Tongue (tissue), 3 donors: ENCODE measurements at places on chromosomes 16 and 17. TPM values are rescaled to one million over a fixed set of nuclear protein-coding genes. Genes with fewer than 3 reads are reported as not detected.

- DNase-seq = no peak
Observed at GRCh38 chr17:21251337-21252010, 1.7 kb downstream of the NATD1 start.

DNA sequence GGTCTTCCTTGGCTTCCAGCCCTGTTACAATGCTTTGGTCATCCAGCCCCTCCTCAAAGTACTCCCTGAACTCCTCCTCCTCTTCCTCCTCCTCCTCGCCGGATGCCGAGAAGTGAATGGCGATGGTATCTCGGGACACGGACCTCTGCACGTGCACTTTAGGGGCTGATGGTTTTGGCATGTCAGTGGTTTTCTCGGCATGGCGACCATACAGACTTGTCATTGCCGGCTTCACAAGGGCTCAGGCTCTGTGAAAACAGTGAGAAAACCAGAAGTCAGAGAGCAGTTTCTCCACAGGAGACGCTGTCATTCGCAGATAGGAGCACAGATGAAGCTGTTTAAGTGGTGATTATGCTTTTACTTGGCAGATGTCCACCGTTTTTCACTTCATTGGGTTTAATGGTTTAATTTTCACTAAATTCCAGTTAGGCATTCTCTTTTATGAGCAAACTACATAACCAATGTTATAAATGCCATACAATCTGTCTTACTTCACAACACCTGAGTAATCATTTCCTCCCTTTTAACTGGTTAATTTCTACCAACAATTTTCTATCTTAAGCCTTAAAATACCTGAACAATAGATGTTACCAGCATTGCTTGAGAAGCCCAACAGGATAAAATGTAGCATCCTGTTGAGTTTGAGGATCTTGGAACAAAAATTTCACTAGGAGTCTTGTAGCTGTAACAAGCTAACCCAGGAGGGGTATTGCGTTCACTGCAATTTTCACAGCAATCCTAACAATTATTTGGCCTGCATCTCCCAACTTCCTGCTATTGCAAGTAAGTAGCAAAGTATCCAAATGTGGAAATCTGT lies 48.9 kb downstream of the TEX2 start:
- no peak for DNase-seq

GRCh38 chr17:79938336-79939093 lies 97.2 kb downstream of the TBC1D16 start:
- no peak for DNase-seq

DNA sequence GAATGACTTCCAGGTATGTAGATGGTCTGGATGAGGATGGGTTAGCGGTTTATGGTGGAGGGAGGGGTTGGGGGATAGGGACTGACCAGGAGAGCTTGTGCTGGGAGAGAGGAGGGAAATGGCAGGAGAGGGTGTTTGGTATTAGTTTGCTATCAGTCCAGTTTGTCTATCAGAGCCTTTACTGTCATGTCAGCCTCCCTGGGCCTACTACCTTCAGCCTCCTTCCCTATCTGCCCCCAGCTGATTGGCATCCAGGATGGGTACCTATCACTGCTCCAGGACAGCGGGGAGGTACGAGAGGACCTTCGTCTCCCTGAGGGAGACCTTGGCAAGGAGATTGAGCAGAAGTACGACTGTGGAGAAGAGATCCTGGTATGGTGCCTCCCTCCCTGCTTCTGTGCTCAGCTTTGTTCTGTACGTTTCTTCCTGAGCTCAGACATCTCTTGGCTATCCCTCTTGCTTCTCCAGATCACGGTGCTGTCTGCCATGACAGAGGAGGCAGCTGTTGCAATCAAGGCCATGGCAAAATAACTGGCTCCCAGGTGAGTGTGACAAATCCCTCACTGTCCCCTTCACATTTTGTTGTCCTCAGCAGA lies 3.8 kb downstream of the EIF5A start:
- DNase-seq = no peak

Gene FZD2
- 11.6 TPM for total RNA-seq

- DNase-seq = no peak
Observed at GRCh38 chr16:5616841-5617240, 519.2 kb upstream of the EEF2KMT start.

GRCh38 chr16:67399749-67400704 lies 6.7 kb upstream of the TPPP3 start:
- peak; percentile 94 for DNase-seq

GRCh38 chr17:55086635-55087058 lies 118.1 kb downstream of the STXBP4 start:
- DNase-seq = peak; percentile 15

DNA sequence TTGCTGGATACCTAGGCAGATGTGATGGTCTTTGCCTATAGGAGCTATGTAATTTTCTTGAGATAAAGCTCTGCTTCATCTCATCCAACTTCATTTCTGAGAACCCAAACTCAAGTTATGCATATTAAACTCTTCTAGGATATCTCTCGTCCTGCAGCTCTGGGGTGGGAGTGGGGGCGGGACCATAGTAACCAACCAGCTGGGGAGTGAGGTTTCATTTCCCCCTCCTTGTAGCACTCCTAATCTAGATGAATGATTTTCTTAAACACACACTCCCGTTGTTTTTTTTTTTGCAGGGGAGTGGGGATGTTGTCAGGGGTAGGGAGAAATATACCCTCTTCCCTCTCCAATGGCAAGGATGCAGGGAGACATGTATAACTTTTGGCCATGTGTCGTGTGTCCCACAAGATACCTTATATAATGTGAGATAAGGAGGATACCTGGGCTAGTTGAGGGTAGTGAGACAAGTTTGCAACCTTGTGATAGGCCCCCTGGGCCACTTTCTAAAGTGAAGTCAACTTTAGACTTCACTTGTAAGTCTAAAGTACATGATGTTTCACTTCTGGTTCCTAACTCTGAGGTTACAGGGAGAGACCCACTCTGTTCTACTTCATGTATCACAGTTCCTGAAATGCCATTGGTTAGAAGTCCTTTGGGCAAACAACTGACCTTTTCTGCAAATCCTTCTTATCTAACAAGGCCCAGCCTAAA lies 10.5 kb upstream of the HEATR6 start:
- DNase-seq = no peak

Gene CDRT15L2
- total RNA-seq = not detected

Gene RNF227
- 12.5 TPM for total RNA-seq

Gene MYH11
- total RNA-seq = 33.7 TPM

Gene CFAP97D1
- not detected for total RNA-seq

Gene GRAP
- 8.1 TPM for total RNA-seq

DNA sequence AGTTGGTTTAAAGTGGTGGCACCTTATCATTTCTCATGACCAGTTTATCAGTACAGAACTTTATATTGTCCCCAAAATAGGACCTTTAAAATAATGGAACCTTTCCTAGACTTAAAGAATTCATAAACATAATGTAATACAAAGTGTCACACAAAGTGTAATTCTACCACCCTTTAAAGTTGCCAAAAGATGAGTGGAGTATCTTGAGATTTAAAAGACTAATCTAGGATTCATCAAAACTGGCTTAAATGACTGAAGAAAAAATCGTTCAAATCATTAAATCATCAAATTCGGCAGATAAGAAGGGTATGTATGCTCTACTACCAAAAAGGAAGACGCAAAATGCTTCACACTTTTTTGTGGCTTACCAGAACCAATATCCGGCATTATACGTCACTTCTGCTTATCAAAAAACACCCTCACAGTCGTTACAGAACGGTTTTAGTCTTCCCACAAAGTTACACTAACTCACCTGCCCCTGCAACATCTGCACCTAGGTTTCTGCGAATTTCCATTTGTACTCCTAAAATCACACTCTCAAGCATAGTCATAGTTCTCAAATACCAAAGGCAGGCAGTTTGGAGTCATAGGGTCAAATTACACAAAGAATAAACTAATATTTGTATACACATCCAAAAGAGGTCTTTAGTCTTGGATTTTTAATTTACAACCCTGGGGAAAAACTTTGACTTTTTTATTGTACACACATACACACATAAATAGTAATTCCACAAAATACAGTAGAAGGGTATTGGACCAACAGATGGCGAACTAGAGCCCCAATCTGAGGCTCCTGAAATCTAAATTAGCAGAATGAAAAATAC lies 1.4 kb upstream of the KANSL1 start:
- DNase-seq = peak; percentile 72

Gene DNAAF8
- total RNA-seq = 0.41 TPM

Gene SBK1
- 8.7 TPM for total RNA-seq

DNA sequence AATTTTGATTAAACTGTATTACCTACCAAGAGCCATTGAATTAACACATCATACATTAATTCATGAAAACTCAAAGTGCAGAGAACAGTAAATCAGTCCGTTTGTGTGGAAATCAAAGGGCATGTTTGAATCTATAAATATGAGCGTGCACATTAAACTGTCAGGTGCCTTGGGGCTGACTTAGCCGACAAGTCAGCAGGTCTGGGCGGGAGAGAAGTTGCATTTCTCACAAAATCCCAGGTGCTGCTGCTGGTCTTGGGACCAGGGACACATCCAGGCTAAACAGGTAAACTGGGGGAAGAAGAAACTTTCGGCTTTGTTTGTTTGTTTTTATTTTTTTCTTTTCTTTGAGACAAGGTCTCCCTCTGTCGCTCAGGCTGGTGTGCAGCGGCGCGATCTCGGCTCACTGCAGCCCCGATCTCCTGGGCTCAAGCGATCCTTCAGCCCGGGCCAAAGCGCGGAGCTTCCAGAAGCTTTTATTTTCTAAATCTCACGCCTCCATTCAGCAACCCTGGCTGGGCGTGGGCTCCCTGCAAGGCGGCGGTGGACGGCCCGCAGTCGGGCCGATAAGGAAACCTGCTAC lies 213.9 kb downstream of the MRTFB start:
- DNase-seq = peak; percentile 83

- DNase-seq = no peak
Observed at GRCh38 chr17:14437176-14437575, 136.3 kb downstream of the HS3ST3B1 start.

DNA sequence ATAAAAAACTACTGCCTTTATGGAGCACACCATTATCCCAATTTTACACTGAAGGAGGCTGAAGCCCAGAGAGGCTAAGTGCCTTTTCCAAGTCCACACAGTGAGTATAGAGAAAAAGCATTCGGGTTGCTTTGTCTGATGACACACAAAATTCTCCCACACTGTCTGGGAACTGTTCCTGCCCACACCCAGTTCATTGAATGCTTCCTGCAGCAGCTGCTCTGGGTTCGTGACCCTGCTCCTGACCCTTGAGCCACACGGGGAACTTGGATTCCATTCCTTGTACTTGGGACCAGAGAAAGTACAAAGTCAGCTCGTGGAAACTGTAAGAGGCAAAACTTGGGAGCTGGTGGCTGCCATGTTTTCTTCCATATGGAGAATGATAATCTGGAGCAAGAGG lies 57.9 kb downstream of the AKAP1 start:
- DNase-seq = no peak
